ENCODE measurements at places on chromosomes 2 and 18. TPM values are rescaled to one million over a fixed set of nuclear protein-coding genes. Genes with fewer than 3 reads are reported as not detected.
A peak's percentile ranks its signal among the peaks of the same experiment; 100 is the strongest.

GRCh38 chr2:100143286-100143685, 896 bp upstream of the AFF3 start:
- no peak for DNase-seq

DNA sequence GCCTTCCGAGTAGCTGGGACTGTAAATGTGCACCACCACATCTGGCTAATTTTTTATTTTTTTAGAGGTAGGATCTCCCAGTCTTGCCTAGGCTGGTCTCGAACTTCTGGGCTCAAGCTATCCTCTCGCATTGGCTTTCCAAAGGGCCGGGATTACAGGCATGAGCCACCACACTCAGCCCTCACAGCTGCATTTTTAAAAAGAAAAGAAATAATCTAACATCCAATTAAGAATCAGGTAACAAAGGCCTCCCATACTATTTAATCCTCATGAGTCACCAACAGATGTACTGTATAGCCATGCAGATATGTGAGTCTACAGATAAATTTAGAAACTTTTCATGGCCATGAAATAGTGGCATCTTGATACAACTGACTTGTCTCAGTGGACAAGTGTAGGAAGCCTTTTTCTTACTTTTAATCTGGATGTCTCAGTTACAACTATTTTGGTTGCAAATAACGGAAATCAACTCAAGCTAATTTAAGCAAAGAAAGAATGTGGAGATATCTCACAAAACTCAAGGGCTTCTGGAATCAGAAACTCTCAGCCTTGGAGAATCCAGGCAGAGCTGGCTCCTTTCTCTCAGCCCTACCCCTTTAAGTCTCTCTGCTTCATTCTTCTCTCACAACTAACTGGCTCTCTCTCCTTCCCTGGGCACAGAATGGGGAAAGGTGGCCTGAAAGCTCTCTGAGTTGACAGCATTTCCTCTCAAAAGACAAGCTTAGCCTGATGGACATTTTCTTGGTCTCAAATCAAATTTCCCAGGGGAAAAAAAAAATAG, 12.8 kb upstream of the PPM1B start:
- DNase-seq = no peak

DNA sequence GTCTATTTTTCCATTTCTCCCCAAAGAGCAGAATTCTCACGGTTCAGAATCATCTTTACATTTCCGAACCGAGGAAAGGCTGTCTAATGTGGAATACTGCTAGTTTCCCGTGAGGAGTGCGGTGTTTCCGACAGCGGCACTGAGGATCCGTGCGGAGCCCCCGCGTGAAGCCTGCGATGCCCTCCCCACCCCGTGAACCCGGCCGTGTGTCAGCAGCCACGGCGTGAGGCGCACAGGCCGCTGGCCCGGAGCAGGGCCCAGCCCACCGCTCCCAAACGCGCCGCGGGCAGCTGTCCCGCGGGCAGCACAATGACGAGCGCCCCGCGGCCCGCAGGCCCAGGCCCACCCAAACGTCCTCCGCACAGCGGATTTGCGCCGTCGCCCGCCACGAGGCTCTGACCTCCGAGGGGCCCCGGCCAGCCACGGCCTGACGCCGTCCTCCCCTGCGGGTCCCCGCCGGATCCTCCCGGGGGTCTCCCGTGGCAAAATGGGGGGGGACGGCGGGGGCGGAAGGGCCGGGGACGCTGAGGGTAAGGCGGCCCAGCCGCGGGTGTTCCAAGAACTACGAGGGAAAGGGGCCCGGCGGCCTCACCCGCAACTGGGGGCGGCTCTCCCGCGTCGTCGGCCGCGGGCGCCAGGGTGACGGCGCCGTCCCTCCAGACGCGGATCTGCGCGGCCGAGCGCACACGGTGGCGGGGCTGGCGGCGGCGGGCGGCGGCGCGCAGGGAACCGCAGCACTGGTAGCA, 796 bp downstream of the SPIRE1 start:
- peak; percentile 70 for DNase-seq

DNA sequence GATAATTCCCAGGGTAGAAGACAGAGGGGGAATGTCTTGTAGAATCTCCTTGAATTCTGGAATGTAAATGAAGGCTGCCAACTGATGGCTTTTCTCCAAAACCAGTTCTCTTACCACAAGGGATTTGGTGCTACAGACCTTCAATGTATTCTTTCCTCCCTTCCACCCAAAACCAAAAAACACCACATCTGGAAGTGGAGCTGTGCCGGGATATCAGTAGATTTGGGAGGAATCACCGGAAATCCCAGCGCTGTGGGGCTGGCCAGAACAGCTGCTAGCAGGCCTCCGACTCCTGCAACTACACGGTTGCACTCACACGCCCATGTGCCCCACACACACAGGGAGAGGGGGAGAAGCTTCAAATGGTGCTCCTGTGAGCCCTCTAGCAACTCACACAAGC, 45.7 kb downstream of the RPL31 start:
- no peak for DNase-seq

Gene LYPD6B
- not detected for total RNA-seq

Gene ANKRD30B
- 17.2 TPM for total RNA-seq

Gene EFR3B
- total RNA-seq = 13.2 TPM

Data from sciatic nerve (tissue), 2 donors.